SW480 (cell line): ENCODE measurements at places on chromosomes 5 and 9.
A peak's percentile ranks its signal among the peaks of the same experiment; 100 is the strongest.

DNA sequence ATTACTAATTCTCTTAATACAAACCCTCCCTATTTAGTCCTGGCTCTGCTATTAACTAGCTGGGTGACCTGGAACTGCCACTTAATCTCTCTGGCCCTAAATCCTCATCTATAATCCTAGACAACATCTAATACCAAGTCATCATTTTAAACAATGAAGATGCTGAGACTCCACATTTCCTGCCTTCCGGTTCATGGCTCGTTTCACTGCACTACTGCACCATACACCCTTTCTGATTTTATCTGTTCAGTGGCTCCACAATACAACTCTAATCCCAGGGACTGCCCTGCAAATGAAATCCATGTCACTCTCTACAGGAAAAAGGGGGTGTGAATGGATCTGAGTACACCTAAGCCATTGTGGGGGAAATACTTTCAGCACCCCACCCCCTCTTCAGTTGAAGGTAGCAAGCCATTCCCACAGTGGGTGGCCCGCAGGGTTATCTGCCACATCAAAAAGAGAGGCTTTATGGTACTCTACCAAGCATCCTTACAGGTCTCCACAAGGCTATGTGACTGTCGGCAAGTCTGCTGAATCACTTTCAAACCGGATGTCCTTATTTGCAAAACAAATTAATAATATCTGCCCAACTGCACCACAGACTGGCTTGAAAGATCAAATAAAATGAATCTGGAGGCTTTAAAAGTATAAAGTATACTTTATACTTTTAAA lies 89.5 kb downstream of the EPB41L4A start:
- DNase-seq, result peak; percentile 97

GRCh38 chr5:78002690-78003089 lies 226.6 kb upstream of the TBCA start:
- no peak for DNase-seq

DNA sequence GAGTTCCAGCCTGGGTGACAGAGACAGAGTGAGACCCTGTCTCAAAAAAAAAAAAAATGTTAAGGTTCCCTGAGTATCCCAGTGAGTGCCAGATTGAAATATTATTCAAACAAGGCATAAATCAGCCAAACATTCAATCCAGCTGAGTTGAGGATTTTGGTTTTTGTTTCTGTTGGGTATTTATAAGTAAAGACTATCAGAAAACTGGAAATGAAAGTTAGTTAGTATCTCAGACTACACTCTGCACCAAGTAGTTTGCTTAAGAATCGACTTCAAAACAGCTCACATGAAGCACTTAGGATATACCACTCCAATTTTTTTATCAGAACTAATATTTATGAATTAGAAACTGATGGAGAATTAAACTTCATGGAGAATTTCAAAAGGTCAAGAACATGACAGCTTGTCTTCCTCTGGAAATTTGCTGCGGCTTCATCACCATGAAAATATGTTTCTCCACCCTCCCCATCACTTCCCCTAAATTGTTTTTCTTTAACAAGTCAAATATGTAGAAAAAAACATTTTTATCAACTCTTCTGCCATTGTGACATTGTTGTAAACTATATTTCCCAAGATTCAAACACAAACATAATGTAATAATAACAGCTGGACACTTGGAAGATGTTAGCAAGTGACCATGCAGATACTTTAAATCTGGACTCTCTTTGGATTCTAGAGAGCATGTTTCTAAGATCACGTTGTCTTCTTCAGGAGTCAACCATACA lies 110.0 kb upstream of the PTGER4 start:
- no peak for DNase-seq

- DNase-seq, result no peak
Measured at GRCh38 chr9:113465599-113466140, 2.1 kb downstream of the RGS3 start.

- peak; percentile 14 for DNase-seq
Measured at GRCh38 chr9:130313103-130313858, 47.7 kb downstream of the HMCN2 start.

DNA sequence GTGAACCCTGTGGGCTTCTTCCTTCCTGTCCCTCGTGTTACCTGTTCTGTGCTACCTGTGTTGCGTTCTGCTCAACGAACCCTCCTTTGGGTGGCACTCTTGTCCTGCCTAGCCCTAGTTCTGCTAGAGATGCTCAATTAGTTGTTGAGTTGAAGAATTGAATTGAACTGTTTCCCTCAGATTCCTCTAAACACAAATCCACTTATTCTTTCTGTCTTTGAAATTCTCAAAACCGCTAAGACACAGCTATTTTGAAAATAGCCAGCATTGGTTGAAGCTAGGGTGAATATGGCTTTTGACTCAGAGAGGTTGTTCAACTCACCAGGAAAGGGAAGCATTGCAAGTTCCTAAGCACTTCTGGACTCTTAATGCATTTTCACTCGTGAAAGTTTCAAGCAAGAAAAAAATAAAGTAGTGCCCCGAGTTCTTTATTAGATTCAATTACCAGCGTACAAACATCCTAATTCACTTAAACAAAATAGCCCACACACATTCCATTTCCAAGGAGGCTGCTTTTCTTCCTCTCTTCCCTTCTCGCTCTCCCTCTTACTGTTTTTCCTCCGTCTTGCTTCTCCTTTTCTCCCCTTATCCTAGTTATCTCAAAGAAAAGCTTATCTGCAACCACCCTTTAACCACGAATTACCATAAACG lies 642 bp upstream of the ITGA1 start:
- DNase-seq, result peak; percentile 79

DNA sequence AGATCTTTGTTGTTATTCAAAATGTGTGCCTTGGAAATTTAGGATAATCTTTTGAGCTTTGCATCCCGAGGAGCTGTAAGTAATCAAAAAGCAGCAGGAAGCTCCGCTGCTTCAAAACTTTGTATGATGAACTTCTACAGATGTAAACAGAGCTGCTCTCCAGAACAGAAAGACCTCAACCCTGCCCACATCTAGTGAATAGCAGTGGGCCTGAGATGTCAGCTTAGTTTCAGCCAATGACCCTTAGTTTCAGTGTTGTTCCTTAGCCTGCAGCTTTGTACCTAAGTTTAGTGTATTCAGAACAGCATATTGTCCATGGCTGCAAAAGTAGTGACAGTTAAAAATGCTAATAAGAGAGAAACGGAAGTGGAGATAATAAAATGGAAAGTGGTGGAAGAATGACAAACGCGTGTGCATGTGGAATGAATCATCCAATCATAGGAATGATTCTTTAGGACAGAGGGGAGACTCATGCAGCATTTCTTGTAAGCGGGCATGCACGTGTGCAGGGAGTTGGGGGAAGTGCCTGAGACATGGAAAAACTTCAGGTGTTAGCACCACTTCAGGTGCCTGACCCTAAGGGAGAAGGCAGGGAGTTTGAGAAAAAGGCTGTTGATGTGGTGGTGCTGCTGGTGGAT lies 24.9 kb downstream of the SNX24 start:
- no peak for DNase-seq

- no peak for DNase-seq
Measured at GRCh38 chr5:60779466-60779865, 64.6 kb downstream of the ELOVL7 start.

GRCh38 chr5:151002681-151003502 lies 17.5 kb upstream of the GPX3 start:
- no peak for DNase-seq

- DNase-seq, result no peak
Measured at GRCh38 chr5:37715361-37715760, 124.5 kb downstream of the GDNF start.

DNA sequence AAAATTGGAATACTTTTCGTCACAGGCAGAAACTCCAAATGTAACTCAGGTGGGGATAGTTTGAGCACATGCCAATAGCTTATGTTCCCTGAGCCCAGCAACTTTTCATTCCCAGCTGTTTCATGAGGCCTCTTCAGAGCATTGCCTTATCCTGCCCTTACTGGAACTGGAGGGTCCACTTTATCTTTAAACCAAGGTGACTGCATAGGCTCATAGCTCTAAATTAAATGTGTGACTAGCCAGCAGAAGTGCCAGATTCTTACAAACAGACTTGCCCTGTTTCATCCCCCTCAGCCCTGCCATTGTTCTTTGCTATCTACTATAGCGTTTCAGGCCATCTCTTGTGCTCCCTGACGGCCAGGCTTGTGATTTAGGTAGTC lies 8.1 kb upstream of the LCP2 start:
- DNase-seq, result no peak

DNA sequence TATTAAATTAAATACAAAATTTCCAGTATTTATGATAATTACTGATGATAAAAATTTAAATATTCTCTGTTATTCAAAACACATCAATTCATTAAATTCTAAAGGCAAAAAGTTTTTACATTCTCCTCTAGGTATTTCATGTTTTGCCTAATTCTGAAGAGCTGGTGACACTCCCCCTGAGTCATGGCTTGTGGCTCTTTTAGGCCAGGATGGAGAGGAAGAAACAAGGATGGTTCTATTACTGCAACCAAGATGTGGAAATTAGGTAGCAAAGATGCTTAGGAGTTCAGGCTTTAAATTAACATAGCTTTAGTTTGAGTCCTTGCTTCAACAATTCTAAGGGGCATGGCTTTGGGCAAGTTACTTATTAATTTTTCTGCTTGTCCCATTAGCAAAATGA lies 1295.8 kb downstream of the EFNA5 start:
- DNase-seq, result no peak

- no peak for DNase-seq
Measured at GRCh38 chr9:126295082-126295477, 31.5 kb upstream of the MVB12B start.
